D341Med (cell line): ENCODE measurements at places on chromosomes 1 and 21.
A peak's percentile ranks its signal among the peaks of the same experiment; 100 is the strongest.

DNA sequence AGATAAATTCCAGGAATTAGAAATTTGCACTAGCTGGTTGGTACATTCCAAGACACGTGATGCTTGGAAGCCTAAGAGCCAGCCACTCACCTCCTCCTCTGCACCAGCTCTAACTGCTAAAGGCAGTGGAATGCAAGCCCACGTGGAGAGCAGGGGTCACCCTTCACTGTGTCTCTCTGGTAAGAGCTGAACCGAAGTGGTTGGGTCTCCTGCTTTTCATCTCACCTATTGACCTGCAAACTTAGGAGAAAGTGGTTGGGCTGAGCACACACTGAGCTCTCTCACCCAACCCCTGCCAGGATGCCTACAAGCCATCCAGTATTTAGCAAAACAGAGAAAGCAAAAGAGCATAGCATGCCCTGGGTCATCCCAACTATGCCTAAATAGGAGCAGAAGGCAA, 19.3 kb downstream of the HAO2 start:
- DNase-seq, result no peak

- no peak for DNase-seq
Observed at GRCh38 chr1:44693900-44694299, 19.4 kb downstream of the ARMH1 start.

- no peak for DNase-seq
Observed at GRCh38 chr1:174584071-174584470, 136.3 kb downstream of the GPR52 start.

DNA sequence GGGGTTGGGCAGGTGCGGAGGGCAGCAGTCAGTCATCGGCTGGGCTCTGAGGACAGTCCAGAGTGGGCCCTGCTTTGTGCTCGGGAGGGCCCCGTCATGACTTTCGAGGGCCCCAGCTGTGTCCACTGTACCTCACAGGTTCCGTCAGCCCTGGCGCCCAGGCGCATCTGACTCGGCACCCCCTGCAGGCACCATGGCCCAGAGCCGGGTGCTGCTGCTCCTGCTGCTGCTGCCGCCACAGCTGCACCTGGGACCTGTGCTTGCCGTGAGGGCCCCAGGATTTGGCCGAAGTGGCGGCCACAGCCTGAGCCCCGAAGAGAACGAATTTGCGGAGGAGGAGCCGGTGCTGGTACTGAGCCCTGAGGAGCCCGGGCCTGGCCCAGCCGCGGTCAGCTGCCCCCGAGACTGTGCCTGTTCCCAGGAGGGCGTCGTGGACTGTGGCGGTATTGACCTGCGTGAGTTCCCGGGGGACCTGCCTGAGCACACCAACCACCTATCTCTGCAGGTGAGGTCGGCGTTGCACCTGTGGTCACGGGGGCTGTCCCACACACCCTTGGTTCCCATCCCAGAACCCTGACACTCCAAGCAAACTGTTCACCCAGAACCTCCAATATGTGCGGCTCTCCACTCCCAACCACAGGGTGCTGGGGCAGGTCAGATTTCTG, 7.8 kb downstream of the PODN start:
- peak; percentile 26 for DNase-seq

GRCh38 chr1:3441410-3441847, 13.0 kb upstream of the ARHGEF16 start:
- no peak for DNase-seq

DNA sequence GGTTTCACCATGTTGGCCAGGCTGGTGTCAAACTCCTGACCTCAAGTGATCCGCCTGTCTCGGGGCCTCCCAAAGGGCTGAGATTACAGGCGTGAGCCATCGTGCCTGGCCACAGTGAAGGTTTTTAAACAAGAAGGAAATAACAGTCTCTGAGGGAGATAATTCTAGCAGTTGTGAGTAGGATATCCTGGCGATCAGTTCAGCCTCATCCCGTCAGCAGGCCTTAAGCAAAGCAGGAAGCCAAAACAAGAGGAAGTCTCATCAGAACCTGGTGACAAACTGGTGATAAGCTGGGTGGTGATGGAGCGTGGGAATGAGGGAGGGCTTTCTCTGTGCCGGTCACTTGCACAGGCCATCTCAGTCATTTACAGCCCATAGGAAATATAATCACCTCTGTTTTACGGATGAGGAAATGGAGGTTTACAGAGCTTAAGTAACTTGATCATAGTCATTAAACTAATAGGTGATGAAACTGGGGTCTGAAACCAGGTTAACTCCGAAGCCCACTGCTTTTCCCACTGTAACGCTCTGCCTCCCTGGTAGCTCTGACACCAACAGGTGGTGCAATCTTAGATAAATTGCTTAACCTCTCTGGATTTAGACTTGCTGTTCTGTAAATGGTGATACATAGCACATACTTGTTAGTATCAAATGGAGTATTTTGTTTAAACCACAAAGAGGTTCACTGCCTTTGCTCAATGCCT, 40.8 kb upstream of the A3GALT2 start:
- no peak for DNase-seq
